ENCODE measurements at places on chromosomes 16 and 17.

GRCh38 chr17:67049025-67049739, 4.8 kb downstream of the CACNG1 start:
- no peak for DNase-seq

DNA sequence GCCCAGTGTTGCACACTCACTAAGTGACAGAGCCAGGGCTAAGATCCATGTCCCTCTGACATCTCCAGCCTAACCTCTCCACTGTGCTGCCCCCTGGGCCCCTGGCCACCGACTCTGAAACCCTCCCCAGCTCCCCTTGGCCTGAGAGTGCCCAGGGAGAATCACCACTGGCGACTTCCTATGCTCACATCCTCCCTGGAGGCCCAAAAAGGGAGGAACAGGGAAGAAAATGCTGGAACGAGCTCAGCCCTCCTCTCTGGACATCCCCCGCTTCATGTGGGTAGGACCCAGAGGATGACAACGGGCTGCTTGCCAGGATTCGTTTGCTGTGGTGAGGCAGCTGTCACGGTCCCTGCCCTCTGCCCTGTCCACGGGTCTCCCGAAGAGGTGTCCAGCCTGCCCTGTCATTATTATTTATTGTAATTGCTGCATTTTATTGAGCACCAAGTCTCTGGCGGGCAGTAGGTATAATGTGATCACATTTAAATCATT, 153.5 kb upstream of the RPL38 start:
- no peak for DNase-seq

GRCh38 chr17:885971-886571, 93.5 kb downstream of the NXN start:
- no peak for DNase-seq

DNA sequence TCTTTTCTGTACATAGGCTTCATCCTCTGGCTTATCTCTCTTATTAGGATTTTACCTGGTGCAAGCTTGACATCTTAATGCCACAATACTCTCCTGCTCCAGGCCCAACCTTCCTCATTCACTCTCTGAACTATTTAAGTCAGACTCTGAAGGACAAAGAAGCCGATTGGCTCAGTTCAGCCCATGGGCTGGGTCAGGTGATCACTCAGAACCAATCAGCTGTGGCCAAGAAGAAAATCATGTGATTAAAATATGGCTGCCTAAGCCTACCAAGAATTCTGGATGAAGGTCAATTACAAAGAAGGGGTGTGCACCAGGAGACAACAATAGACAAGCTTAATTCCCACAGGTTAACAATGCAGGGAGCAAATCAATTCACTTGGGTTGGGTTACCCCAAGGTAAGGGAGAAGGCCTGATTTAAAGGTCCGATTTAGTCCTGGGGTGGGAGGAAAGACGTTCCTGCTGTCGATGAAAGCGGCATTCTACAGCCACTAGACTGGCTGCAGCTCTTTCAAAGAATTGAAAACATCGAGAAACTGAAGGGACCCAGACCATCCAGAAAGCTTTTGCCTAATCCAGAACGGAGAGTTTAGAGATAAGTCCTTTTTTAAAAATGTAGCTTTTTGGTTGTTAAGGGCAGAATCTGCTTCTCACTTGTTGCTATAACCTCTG, 42.9 kb upstream of the NFAT5 start:
- DNase-seq: no peak

- no peak for DNase-seq
Measured at GRCh38 chr17:49978501-49978900, 9.5 kb downstream of the DLX4 start.
